PC-9 (cell line): ENCODE measurements at places on chromosomes 6 and 20. TPM values are rescaled to one million over a fixed set of nuclear protein-coding genes. Genes with fewer than 3 reads are reported as not detected.

DNA sequence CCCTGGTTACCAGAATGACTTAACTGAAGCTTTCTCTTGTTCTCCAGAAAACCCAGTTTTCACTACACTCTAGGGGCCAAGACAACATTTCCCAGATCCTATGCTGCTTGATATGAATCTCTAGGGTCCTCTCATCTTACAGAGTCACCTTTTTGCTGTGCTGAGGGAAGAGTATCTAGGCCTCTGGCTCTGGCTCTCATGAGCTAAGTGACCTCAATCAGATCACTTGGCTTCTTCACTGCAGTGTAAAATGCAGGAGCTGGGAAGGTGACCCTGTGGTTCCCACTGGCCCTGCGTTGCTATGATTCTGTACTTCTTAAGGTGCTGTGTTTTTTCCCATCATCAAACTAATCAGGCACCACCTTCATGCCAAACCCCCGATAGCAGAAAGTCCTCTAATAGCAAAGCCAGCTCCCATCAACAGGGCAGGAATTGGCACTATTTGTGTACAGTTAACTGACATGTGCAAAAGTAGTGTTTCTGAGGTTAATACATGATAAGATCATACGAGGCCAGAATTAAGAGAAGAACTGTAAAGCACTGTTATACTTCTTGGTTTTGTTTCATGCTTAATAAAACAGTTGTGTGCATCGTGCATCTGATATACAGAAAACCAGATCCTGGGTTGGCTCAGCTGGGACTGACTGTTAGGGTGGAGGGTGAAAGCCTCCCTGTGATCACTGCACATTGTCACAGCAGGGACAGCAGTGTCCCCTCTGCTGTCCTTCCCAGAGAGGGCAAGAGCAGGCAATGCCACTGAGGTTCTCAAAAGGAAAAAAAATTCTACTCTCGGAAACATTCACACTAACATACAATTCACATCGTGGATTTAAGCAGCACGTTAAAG lies 46.7 kb downstream of the CNKSR3 start:
- no peak for DNase-seq

- DNase-seq = peak; percentile 38
Measured at GRCh38 chr6:3444276-3445088, 12.4 kb downstream of the SLC22A23 start.

- DNase-seq = no peak
Measured at GRCh38 chr6:163539101-163539762, 124.7 kb downstream of the QKI start.

- DNase-seq = no peak
Measured at GRCh38 chr20:53522696-53523095, 70.9 kb downstream of the ZNF217 start.

- no peak for DNase-seq
Measured at GRCh38 chr6:100657678-100658330, 193.1 kb upstream of the SIM1 start.

- no peak for DNase-seq
Measured at GRCh38 chr6:72999995-73000394, 225.3 kb downstream of the KHDC1L start.

The TTBK1 gene
- 0.07 and 0.15 TPM in 2 replicates for total RNA-seq

The SDHAF4 gene
- total RNA-seq = 29.1 and 40.1 TPM in 2 replicates

The BEND3 gene
- 3.4 and 3.8 TPM in 2 replicates for total RNA-seq

The PNLDC1 gene
- total RNA-seq = 0.20 TPM in 1 of 2 replicates, not detected in the other

The EPPIN gene
- total RNA-seq = not detected in 2 replicates

The RUNX2 gene
- 10.4 and 12.5 TPM in 2 replicates for total RNA-seq
